ENCODE measurements at places on chromosomes 2 and 18.

DNA sequence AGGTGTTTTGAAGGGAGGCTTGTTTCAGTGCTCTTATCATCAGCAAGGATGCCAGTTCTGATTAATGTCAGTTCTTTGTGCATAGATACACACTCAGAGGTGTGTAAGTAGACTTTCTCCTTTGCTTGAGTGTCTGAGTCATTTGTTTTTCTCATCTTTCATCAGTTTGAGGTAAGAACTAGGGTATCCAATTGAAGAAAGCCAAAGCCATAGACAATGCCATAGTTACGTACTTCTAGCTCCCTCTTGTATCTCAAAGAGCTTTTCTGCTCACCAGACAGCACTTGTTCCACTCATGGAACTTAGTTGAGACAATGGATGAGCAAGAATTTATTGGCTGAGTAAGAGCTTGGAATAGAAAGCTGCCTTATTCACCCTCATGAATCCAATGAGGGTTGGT is 520.1 kb downstream of the PIK3C3 start:
- DNase-seq = no peak

DNA sequence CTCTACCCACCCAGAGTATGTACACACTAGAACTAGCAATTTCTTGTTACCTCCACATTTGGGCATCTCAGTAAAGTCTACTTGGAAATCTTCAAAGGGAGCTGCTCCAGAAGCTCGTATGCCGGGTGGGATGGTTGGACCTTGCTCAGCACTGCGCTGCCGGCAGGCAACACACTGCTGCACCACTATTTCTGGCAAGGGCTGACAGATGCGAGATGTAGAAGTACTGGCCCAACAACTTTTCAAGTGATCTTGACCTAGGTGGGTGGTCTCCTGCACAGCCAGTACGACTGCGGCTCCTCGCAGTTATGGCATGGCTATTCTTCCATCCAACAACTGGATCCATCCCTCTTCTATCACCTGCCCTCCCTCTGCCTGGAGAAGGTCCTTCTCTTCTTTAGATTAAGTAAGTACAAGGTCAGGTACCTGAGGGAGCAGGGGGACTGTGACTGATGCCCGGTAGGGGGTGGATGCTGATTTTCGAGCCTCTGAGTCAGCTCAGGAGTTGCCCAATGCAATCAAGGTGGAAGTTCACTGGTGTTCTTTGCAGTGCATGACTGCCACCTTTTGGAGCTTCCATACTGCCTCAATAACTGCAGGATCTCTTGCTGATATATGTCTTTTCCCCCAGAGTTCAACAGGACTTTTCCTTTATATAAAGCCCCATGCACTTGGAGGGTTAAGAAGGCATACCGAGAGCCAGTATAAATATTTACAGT is 100.4 kb upstream of the SLC1A4 start:
- no peak for DNase-seq

- DNase-seq = no peak
Measured at GRCh38 chr2:192060161-192060560, 134.6 kb downstream of the TMEFF2 start.

- DNase-seq = no peak
Measured at GRCh38 chr2:98177286-98177685, 90.3 kb downstream of the VWA3B start.

DNA sequence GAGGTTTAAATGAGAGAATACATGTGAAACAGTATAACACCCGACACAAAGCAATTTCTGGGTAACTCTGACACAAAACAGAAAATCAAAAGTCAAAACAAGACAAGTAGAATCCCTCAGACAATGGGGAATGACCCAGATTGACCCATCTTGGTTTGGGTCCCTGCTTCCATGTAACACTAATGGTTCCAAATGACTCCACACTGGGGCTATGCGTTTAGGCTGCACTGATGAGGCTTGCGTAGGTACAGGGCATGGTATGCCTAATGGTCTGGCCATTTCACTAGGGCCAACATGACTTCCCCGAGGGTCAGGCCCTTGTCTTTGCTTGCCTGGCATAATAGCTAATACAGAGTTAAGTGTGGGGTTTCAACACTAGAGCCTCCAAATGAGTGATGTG is 27.2 kb upstream of the NFE2L2 start:
- DNase-seq = no peak
